ENCODE measurements at places on chromosomes 1 and 21. TPM values are rescaled to one million over a fixed set of nuclear protein-coding genes. Genes with fewer than 3 reads are reported as not detected.

- DNase-seq, result no peak
Observed at GRCh38 chr1:104592926-104593325, 843.2 kb downstream of the AMY1C start.

GRCh38 chr1:29858646-29859045 lies 622.3 kb downstream of the PTPRU start:
- DNase-seq, result peak; percentile 31

DNMT3L gene
- not detected for total RNA-seq

GRCh38 chr1:30706528-30706927 lies 16.9 kb downstream of the MATN1 start:
- no peak for DNase-seq

ASPM gene
- 7.0 TPM for total RNA-seq

- DNase-seq, result peak; percentile 48
Observed at GRCh38 chr1:25662061-25662460, 45.5 kb downstream of the MAN1C1 start.

GRCh38 chr1:174376030-174376429 lies 71.7 kb upstream of the GPR52 start:
- DNase-seq, result no peak

DNA sequence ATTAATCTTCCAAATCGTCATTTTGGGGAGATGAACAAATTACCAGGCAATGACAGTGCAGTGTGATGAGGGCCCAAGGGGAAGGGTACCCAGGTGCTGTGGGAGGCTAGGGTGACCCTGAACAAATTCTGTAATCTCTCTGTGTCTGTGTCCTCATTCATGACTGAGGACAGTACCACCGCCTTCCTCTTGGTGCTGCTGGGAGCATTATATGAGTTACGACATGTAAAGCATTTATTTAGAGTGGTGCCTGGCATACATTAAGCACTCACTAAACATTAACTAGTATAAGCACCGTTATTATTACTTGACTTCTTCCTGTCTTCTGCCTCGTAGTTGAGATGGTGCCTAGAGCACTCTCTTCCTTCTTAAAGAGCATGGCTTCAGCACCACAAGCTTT lies 468.2 kb upstream of the VAMP3 start:
- DNase-seq, result no peak

SERPINC1 gene
- not detected for total RNA-seq

DNA sequence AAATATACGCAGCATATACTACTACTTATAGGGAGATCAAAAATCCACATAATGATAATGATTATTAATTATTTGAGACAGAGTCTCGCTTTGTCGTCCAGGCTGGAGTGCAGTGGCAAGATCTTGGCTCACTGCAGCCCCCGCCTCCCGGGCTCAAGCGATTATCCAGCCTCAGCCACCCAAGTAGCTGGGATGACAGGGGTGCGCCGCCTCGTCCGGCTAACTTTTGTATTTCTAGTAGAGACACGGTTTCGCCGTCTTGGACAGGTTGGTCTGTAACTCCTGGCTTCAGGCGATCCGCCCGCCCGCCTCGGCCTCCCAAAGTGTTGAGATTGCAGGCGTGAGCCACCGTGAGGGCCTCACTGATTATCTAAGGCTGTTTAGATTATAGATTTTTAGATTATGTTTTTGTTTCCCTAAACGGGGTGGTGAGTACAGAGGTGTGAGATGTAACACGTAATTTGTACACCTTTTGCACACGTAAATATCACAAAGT lies 548 bp upstream of the SLC25A33 start:
- DNase-seq, result peak; percentile 88

CFAP74 gene
- not detected for total RNA-seq

DNA sequence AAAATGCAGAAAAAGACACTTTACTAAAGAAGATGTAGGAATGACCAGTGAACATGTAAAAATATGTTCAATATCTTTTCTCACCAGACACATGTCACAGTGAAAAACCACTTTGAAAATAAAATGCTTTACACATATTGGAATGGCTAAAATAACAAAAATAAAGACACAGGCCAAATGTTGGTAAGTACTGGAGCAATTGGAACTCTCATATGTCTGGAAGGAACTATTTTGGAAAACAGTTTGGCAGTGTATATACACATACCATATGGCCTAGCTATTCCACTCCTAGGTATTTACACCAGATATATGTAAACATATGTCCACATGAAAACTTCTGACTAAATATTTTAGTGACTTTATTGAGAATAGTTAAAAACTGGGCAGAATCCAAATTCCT lies 927.2 kb downstream of the BRINP3 start:
- DNase-seq, result no peak

GRCh38 chr1:234989019-234989418 lies 139.6 kb downstream of the TOMM20 start:
- no peak for DNase-seq

DNA sequence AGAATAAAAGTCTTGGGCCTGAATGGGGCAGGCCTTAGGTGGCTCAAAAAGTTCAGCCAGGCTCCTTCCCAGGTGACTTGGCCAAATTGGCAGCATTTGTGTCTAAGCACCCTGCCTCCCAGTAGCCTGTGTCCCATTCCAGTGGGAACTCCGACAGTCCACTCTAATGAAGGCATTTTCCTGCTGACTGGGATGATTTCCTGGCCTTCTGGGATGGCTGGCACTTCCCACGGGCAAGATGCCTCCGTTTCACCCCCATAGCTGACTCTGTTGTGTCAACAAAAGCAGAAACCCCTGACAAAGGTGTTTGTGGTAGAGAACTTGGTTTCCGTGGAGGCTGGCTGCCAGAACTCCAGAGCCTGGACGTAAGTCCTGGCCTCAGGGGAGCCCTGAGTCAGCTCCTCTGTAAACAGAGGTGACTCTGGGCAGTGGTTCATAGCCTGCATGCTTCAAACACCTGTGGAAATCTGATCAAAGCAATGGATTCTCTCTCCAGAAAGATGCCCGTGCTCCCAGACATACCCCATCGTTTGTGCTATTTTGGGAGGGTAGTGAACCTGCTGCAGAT lies 36.6 kb downstream of the WNT3A start:
- no peak for DNase-seq

WDR26 gene
- total RNA-seq, result 120 TPM

DNA sequence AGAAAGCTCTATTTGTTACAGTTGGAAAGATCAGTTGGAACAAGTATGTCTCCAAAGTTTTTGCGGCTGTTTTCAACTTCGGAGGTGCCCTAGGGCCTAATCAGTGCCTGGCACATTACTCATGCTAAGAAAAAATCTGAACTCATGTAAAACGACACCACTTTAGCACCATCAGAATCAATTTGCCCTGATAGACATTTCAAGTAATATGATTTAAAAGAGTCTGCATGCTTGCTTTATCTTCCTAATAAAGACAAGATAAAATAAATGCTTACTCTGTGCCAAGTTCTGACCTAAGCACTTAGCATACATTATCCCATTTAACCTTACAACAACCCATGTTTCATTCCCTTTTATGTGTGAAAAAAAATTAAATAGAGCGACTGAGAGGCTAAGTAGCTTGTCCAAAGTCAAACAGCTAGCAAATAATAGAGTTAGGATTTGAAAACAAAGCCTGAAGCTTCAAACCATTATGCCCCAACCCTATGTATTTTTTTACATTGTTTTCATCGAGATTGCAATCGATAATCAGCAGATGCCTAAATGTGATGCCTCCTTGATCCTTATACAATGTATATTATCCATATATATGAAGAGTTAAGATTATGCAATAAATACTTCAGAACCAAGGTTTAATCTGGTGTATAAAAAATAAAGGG lies 91.3 kb downstream of the DENND1B start:
- DNase-seq, result no peak

DNA sequence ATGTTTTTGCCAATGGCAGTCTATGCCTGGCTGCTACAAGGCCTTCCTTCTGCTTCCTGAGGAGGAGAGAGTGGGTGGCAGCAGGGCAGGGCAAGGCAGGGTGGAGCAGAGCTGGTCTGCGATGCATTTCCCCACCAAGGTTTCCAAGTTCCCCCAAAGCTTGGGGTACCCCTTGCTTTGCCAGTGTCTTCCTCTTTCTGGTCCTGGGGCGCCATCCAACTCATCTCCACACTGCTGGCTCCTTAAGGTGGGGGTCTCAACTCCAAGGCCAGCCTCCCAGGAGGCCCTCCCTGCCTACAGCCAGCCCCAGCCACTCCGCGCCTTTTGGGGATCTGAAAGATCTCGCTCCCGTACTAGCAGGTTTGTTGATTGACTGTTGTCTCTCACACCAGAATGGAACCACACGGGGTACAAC lies 3.9 kb upstream of the SKI start:
- no peak for DNase-seq

GRCh38 chr1:99768104-99768503 lies 1.7 kb upstream of the FRRS1 start:
- DNase-seq, result no peak

GRCh38 chr1:63877021-63877767 lies 103.4 kb downstream of the ROR1 start:
- no peak for DNase-seq

ANGPTL3 gene
- not detected for total RNA-seq

TP53BP2 gene
- 32.2 TPM for total RNA-seq

SHISA4 gene
- 9.0 TPM for total RNA-seq

GRCh38 chr1:14794906-14795305 lies 196.4 kb downstream of the KAZN start:
- no peak for DNase-seq

DNA sequence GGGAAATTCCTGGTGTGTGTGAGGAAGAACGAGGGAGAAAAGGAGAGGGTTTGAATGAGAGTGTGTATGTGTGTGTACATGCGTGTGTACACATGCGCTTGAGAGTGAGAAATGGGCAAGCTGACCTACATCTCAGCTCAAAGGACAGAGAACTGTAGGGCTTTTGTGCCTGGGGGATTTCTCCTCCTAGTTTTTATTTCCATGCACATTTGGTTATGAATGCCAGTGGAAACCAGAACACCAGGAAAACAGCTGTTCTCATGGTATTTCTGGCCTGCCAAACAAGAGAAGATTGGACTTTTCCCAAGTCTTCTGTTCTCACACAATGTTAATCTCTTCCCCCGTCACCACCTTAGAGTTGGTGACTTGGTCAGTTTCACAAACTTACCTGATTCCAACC lies 45.2 kb downstream of the SLC44A3 start:
- peak; percentile 13 for DNase-seq

DNA sequence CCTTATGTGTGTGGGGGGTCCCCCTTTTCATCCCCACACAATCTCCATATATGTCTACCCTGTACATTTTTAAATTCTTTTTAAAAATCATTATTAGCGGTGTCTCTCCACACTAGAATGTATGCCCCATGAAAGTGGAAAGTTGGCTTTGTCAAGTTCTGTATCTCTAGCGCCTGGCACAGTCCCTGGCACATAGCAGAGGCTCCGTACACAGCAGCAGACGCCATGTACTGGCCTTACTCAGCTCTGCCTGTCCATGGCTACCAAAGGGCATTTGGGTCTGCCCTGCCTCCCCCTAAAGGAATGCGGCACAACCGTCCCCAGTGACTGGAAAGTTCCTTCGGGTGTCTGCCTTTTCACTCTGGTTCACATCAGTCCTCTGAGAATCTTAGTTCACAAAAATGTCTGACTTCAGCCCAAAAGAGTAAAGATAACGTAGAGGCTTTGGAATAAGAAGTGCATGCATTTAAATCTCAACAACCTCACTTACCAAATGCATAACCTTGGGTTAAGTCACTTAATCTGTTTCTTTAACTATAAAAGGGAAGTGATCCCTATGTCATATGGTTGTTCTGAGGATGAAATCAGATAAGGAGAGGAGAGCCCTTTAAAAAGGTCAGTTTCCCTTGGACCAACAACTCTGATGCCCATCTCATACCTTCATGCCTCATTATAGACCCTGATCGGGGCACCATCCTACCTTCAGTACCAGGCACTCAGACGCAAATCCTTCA lies 61.1 kb downstream of the CD46 start:
- peak; percentile 10 for DNase-seq

DNA sequence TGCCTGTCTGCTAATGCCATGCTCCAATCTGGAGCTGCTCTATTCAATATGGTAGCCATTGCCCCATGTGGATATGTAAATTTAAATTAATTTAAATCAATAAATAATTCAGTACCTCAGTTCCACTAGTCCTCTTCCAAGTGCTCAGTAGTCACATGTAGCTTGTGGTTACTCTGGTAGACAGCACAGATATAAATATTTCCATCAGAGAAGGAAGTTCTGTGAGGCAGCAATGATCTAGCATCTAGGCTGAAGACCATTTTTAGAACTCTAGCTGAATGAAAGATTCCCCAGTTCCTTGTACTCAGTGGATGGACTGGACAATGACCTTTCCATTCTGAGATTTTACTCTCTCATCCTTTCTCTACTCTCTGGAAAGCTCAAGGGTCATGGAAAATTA lies 25.8 kb upstream of the CAPZB start:
- no peak for DNase-seq

DNA sequence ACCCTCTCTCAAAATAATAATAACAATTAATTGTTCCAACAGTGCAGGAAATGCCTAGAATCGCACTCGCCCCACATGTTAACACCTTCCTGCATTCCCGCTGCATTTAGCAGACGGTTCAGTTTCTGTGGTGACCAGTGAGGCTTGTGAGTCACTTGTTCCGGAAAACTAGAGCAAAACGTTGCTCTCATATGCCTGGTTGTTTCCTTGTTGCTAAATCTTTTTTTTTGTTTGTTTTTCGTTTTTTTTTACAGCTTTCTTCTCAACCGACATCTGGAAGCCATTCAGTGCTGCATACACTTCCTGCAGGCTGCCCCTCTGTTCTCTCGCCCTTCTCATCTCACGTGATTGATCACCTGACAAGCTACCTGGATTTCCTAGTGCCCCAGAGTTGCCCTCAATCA lies 56.9 kb upstream of the TMPRSS2 start:
- no peak for DNase-seq

DNA sequence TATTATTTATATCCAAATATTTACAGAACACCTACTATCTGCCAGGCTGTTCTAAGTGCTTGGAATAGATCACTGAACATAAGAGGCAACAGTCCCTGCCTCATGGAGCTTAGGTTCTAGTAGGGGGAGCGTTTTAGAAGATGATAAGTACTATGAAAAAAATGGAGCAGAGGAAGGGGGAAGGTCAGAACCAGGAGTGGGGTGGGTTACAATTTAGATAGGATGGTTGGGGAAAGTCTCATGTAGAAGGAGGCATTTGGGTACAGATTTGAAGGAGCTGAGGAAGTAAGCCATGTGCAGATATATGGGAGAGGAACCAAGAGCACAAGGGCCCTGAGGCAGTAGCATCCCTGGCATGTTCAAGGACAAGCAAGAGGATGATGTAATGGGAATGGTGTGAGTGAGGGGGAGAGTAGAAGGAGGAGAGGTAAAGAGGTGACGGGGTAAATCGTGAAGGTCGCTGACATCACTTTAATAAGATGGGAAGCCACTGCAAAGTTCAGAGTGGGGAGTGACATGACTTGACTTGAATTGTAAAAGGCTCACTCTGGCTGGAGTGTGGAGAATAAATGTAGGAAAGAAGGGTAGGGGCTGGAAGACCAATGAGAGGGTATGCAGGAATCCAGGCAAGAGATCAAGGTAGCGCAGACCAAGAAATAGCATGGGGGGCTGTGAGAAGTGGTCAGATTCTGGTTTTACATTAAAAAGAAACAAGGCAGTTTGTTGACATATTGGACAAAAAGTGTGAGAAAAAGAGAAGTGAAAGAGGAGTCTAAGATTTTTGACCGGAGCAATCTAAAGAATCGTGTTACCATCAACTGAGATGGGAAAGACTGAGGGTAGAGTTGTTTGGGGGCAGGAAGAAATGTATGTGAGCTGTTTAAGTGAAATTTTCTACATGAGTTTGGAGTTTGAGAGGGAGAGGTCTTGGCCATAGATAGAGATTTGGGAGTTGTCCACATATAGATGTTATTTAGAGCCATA lies 92.6 kb downstream of the LPAR3 start:
- no peak for DNase-seq

All from lower leg skin (tissue), 4 donors.